Tongue (tissue), 3 donors: ENCODE measurements at places on chromosomes 5 and 9. TPM values are rescaled to one million over a fixed set of nuclear protein-coding genes. Genes with fewer than 3 reads are reported as not detected.

The OR5C1 gene
- total RNA-seq = not detected

The GRXCR2 gene
- not detected for total RNA-seq

The PCDHB9 gene
- 1.7 TPM for total RNA-seq

The OR1K1 gene
- not detected for total RNA-seq

The PRLR gene
- 2.4 TPM for total RNA-seq

The C5orf58 gene
- not detected for total RNA-seq

The FRMPD1 gene
- total RNA-seq = 3.3 TPM

The LHX3 gene
- total RNA-seq = not detected

The KCNV2 gene
- total RNA-seq = not detected

The GLRA1 gene
- total RNA-seq = not detected

The NR2F1-AS1 gene
- total RNA-seq = 16.7 TPM

The TMC1 gene
- 0.62 TPM for total RNA-seq

The IFT74 gene
- 22.0 TPM for total RNA-seq
